Uterus (tissue), 4 donors: ENCODE measurements at places on chromosomes 1 and 21. TPM values are rescaled to one million over a fixed set of nuclear protein-coding genes. Genes with fewer than 3 reads are reported as not detected.
A peak's percentile ranks its signal among the peaks of the same experiment; 100 is the strongest.

- no peak overlapping the region for H3K27ac ChIP-seq
- H3K27me3 ChIP-seq: no peaks in the 10 kb centered on the region
- H3K4me1 ChIP-seq: peaks cover 11% of the 10 kb centered on the region
- H3K36me3 ChIP-seq: no peaks in the 10 kb centered on the region
- no peak for DNase-seq
Measured at GRCh38 chr1:225733254-225733653, 44.4 kb upstream of the SRP9 start.

The HFM1 gene
- total RNA-seq: 25.3 TPM

- DNase-seq: no peak
- H3K4me3 ChIP-seq: no peak overlapping the region
- no peaks in the 10 kb centered on the region for H3K4me1 ChIP-seq
- no peaks in the 10 kb centered on the region for H3K27me3 ChIP-seq
Measured at GRCh38 chr1:178126261-178126660, 32.4 kb downstream of the RASAL2 start.

GRCh38 chr1:150534002-150534401, 15.2 kb upstream of the ADAMTSL4 start:
- H3K36me3 ChIP-seq: no peaks in the 10 kb centered on the region
- H3K27ac ChIP-seq: no peak overlapping the region
- DNase-seq: no peak

The C21orf91 gene
- 37.4 TPM for total RNA-seq

DNA sequence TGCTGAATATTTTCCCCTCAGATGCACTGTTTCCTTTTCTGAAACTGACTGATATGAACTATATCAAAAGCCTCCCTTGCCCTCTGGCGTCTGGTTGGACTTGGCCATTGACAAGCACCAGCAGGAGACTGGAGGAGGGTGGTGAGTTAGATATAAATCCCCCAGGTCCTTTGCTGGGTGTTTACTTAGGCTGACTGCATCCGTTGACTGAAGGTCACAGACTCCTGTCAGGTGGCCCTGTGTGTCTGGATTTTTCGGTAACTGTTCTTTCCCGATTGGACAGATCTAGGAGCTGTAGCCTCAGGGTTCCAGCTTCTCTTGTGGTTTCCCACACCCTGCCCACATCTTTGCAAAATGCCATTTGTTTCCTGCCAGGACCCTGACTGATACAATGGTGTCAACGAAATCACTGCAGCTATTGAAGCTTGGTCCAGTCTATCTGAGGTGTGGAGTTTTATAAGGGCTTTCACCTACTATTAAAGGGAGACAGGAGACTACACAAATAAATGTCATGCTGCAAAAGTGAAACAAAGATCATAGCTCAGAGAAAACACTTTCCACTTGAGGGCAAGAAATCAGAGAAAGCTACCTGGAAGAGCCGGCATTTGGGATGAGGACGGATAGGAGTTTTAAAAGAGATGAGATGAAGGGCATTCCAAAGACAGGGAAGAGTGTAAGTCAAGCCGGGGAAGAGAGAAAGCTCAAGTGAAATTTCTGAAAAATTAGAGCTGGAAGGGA, 1.5 kb upstream of the MAGI3 start:
- no peak for DNase-seq
- H3K4me1 ChIP-seq: peaks cover 7% of the 10 kb centered on the region
- no peaks in the 10 kb centered on the region for H3K36me3 ChIP-seq
- peak overlapping the region; percentile 93 for H3K27ac ChIP-seq

The GIPC2 gene
- 5.6 TPM for total RNA-seq

- H3K27ac ChIP-seq: peak overlapping the region; percentile 64
- H3K4me1 ChIP-seq: peaks cover 6% of the 10 kb centered on the region
- no peaks in the 10 kb centered on the region for H3K36me3 ChIP-seq
- no peak for DNase-seq
Measured at GRCh38 chr1:25668931-25669573, 52.5 kb downstream of the MAN1C1 start.

The AKNAD1 gene
- 23.3 TPM for total RNA-seq

GRCh38 chr1:235093013-235093695, 35.5 kb downstream of the TOMM20 start:
- DNase-seq: peak; percentile 45
- no peak overlapping the region for H3K4me3 ChIP-seq
- no peaks in the 10 kb centered on the region for H3K27me3 ChIP-seq
- H3K4me1 ChIP-seq: no peaks in the 10 kb centered on the region
- H3K36me3 ChIP-seq: no peaks in the 10 kb centered on the region

GRCh38 chr1:214549604-214550003, 1.8 kb downstream of the PTPN14 start:
- no peak for DNase-seq
- H3K4me1 ChIP-seq: no peaks in the 10 kb centered on the region
- H3K36me3 ChIP-seq: no peaks in the 10 kb centered on the region
- peak overlapping the region; percentile 59 for H3K4me3 ChIP-seq
- H3K27me3 ChIP-seq: no peaks in the 10 kb centered on the region

The AKR7A3 gene
- 4.3 TPM for total RNA-seq

- no peaks in the 10 kb centered on the region for H3K36me3 ChIP-seq
- DNase-seq: no peak
- no peak overlapping the region for H3K27ac ChIP-seq
- H3K4me1 ChIP-seq: no peaks in the 10 kb centered on the region
- H3K4me3 ChIP-seq: no peak overlapping the region
- no peaks in the 10 kb centered on the region for H3K27me3 ChIP-seq
Measured at GRCh38 chr1:106978477-106979322, 77.8 kb upstream of the PRMT6 start.

DNA sequence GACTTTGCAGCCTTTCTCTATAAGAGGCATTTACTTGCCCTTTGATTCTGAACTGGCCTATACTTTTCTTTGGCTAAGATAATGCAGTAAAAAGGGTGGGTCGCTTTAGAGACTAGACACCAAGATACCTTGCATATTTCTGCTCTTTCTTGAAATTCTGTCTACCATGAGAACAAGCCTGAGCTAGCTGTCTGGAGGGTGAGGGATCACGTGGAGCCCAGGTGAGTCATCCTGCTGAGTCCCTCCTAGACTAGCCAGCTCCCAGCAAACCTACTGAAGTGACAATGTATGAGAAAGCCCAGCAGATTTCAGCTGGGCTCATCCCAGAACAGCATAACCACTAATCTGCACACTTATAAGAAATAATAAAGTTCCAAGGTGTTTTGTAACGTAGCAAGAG, 408.0 kb upstream of the KAZN start:
- no peaks in the 10 kb centered on the region for H3K27me3 ChIP-seq
- H3K4me1 ChIP-seq: no peaks in the 10 kb centered on the region
- H3K27ac ChIP-seq: no peak overlapping the region
- DNase-seq: no peak
- no peaks in the 10 kb centered on the region for H3K36me3 ChIP-seq

DNA sequence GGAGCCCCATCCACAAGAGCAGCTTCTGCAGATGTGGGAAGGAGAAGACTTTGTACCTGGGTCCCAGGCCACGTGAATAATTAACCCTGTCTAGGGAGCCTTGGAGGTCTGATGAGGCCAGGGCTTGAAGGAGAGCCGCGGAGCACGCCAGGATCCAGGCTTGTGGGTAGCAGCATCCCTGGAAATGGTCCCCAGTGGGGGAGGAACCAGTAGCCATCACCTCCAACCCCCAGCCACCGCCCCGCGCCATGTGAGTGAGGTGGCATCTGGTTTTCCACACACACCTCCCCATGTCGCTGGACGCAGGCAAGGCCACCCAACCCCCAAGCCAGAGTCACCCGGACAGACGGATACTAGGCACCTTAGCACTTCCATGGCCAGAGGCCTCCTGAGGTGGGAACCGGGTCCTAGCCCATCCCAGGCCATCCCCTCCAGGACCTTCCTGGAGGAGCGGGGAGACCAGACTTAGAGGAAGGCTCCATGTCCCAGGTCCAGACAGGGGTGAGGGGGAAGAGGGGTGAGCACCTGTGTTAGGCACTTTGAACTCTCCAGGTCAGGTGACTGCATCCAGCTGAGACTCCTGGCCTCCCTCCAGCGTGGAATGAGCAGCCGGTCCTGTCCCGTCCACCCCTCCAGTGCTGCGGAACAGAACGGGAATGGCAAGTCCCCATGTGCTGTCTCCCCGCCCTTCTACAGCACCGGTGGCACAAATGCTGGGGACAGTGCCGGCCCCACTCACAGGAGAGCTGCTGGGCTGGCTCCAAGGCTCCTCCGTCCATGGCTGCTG, 53.2 kb downstream of the RIPK4 start:
- H3K27me3 ChIP-seq: no peaks in the 10 kb centered on the region
- H3K4me3 ChIP-seq: no peak overlapping the region
- no peak for DNase-seq
- no peaks in the 10 kb centered on the region for H3K36me3 ChIP-seq

The C1orf115 gene
- 15.0 TPM for total RNA-seq

The CHRNB2 gene
- not detected for total RNA-seq

DNA sequence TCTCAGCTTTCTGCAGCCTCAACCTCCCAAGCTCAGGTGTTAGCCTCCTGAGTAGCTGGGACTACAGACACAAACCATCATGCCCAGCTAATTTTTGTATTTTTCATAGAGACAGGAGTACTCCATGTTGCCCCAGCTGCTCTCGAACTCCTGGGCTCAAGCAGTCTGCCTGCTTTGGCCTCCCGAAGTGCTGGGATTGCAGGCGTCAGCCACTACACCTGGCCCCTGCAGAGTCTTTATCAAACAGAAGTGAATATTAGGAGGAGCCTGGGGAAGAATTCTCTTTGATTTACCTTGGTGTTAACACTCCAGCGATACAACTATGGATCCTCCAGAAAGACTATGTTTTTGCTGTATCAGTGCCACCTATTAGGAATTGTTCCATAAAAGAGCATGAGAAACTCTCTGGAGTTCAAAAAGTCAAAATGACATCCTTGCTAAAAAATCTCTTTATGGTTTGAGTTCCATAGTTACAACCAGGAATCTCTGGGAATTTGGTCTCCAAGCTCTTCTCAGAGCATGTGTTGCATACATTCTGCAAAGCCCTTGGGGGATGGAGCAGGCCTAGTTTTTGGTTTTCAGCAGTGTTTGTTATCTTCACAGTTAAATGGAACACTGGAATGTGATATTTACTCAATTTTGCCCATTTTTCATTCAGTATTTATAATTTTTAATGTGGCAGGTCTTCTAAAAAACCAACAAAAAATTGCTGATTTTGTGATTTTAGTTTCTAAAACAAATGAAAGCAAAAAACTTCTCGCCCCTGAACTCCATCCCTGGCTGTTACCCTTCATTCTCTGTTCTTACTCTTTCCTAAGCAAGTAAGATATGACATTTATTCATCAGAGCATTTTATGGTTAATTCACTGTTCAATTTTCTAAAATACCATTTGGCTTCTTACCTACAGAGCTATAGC, 77.3 kb downstream of the OLFML2B start:
- H3K4me3 ChIP-seq: no peak overlapping the region
- DNase-seq: no peak
- H3K36me3 ChIP-seq: no peaks in the 10 kb centered on the region
- no peaks in the 10 kb centered on the region for H3K27me3 ChIP-seq
- H3K4me1 ChIP-seq: no peaks in the 10 kb centered on the region
